Activated naive CD4-positive, alpha-beta T cell (primary cell): ENCODE measurements at places on chromosomes 3 and 15.

GRCh38 chr3:52606373-52607085 lies 70.1 kb downstream of the UQCC5 start:
- no peak for DNase-seq

GRCh38 chr3:123020709-123021108 lies 6.9 kb downstream of the SEMA5B start:
- DNase-seq = no peak

DNA sequence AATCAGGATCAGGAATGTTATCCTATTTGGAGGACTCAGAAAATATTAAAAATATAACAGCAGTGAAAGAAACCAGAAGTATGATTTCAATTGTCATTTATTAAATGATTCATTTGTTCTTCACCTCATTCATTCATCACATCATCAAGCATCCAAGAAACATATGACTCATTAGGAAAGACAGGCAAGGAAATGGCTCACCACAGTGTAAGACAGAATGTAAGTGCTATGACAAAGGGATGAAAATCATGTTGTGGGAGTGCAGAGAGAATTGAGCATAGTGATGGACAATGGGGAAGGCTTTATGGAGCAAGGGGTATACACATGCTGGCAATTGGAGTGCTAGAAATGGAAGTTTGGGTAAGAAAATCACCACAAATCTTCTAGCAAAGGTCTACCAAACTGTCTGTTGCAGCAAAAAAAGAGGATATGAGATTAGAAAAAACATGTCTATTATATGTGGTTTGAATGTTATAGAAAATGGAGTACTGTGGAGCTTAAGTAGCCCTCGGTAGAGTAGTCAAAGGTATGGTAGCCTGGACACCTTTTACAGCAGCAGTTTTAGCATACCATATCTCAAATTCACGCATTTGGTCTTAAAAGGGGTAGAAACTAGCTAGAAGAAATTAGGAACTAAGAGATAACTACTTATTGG lies 111.1 kb upstream of the GPR149 start:
- no peak for DNase-seq

GRCh38 chr3:69750549-69750948 lies 11.3 kb downstream of the MITF start:
- no peak for DNase-seq

- no peak for DNase-seq
Observed at GRCh38 chr3:11641683-11642430, 1.9 kb downstream of the VGLL4 start.

DNA sequence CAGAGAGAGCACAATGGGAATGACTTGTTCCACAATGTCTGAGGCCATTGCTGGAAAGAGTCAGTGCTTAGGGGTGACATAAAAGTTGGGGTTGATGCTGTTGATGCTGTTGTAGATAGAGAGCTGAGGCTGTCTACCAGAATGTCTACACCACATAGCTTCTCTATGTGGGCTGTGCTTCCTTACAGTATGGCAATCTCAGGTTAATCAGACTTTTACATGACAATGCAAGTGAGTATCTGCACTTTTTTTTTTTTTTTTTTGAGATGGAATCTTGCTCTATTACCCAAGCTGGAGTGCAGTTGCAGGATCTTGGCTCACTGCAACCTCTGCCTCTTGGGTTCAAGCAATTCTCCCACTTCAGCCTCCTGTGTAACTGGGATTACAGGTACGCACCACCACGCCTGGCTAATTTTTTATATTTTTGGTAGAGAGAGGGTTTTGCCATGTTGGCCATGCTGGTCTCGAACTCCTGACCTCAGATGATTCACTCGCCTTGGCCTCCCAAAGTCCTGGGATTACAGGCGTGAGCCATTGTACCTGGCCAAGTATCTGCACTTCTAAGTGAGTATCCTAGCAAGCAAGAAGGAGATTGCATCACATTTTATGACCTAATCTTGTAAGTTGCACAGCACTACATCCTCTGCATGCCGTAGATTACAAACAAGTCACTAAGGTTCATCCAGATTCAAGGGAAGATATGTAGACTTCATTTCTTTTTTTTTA lies 28.7 kb downstream of the DLEC1 start:
- DNase-seq = no peak

GRCh38 chr3:155308831-155309230 lies 15.3 kb upstream of the STRIT1 start:
- DNase-seq = no peak
